ENCODE measurements at places on chromosomes 4 and X. TPM values are rescaled to one million over a fixed set of nuclear protein-coding genes. Genes with fewer than 3 reads are reported as not detected.

The TCEAL9 gene
- 5.5 TPM for total RNA-seq

The LGI2 gene
- total RNA-seq: not detected

The NR3C2 gene
- 3.1 TPM for total RNA-seq

The SCD5 gene
- total RNA-seq: 7.1 TPM

The GAGE12J gene
- not detected for total RNA-seq

The XAGE1B gene
- total RNA-seq: not detected

The NMU gene
- total RNA-seq: 0.23 TPM
